ENCODE measurements at places on chromosomes 2 and 18.
A peak's percentile ranks its signal among the peaks of the same experiment; 100 is the strongest.

DNA sequence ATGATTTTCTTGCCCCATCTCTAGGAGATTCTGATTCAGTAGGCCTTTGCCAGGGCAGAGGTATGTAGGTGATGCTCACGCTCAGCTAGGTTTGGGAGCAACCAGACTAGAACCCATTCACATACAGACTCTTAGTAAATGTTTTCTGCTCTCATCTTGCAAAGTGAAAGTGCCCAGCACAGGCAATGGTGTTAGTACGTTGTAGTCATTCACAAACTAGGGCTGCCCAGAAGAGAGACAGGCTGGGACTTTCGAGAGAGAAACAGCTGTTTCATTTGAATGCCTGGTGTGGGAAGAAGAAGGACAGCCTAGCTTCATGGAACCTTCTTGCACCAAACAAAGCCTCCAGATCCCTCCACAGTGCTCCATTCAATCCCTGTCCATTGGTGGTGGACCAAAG is 19.4 kb downstream of the DDX18 start:
- DNase-seq = no peak

DNA sequence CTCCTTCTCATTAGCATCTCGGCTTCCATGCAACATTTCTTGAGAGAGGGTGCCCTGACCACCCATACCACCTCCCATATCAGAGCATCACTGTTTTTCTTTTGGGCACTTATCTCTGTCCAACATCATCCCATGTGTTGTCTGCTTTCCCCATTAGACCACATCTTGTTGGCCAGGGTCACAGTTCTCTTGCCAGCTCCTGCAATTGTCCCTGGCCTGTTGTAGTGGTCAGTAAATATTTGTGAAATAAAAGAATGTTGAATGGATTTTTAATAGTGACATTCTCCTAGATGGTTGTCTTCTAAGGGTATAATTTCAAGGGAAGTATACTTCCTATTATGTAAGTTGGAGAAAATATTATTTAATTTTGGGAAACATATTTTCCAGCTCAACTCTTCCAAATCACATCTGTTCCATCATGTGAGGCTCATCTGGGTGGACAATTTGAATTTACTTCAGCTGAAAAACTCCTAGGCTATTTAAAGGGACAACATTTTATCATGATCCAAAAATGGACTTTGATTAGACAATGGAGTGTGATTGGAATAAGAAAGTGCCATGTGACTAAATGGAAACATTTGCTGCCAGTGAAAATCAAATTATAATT is 83.0 kb downstream of the MOGAT1 start:
- DNase-seq = no peak

- peak; percentile 14 for DNase-seq
Observed at GRCh38 chr2:182548031-182548950, 121.5 kb upstream of the PDE1A start.

DNA sequence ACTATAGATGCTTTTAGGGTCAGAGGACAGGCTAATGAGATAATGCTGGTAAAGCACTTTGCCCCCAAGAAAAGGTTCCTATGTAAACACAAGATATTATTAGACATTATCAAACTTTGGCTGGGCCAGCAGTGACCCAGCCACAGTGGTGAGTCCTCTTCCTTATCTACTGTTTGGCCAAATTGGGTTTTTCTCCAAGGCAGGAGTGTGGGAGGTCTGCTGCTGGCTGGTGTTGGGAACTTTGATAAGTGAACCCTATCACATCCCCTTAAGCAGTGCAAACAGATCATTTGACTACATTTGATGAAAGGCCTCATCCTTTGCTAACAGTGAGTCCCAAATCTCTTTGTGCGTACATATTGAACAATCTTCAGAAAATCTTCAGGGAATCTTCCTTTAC is 16.2 kb downstream of the FZD7 start:
- no peak for DNase-seq

GRCh38 chr2:208266936-208267335 is 881 bp downstream of the PIKFYVE start:
- DNase-seq = peak; percentile 11

DNA sequence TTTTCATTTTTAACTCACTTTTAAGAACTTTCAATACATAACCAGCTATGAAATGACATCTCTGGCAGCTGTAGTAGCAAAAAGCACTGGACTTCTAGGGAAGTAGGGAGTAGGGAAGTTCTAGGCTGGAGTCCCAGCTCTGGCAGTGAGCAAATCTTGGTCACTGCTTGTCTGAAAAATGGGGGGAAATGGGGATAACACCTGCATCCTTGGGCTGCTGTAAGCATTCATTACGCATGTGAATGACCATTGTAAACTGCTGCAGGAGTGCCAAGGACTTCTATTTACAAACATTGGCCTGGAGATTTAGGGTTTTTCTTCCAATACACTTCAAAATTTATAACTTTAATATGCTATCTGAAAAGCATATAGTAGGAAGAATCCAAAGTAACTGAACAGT is 972 bp upstream of the MPP4 start:
- peak; percentile 14 for DNase-seq

DNA sequence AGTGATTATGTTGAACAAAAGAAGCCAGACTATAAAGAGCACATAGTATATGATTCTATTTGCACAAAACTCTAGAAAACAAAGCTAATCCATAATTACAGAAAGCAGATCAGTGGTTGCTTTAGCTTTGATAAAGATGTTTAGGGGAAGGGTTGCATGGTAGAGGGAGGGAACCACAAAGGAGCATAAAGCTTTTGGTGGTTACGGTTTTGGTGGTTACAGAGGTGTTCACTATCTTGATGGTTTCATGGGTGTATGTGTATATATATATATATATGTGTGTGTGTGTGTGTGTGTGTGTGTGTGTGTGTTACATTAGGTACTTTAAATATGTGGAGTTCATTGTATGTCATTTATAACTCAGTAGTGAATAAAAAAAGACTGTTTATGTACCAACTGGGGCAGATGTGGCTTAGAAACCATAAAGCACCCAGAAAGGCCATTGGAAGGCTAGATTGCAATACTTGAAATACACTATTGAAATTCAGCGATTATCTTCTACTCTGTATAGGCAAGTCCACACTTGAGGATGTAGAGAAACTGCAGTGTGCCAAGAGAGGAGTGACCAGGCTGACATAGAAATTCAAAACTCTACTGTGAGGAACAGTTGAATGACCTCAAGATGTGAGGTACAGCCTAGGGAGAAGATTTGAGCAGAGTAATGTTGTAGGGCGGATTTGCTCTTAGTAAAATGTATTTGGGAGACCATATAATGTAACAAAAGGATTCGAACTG is 60.6 kb downstream of the CAB39 start:
- DNase-seq = no peak

DNA sequence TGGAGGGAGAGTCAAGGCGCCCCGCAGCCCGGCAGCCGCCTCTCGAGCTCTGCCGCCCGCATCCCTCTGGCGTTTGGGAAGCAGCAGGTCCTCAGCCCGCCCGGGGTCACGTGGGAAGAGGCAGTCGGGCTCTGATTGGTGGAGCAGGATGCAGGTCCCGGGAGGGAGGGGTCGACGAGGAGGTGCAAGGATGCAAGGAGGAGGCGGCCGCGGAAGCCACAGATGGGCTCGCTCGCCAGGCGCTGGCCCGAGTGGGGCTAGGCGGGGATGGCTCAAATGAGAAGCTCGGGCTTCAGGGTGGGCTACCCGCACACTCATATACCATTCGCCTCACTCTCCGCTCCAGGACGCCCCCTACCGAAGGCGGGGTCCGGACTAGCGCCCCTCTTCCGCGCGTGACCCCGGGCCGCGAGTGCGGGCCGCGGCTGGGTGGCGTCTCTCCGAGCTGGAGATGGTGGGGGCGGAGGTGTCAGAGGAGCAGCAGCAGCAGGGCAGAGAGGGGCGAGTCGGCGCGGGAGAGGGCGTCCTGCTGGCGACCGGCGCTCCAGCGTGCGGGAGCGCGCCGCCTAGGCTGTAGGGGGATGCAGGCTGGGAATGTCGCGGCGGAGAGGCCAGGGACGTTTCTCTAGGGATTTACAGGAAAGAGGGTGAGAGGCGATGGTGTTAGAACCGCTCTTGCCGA is at the start of gene TMEFF2:
TMEFF2 (minus strand) TSS at position 68 of the 682 bp plus-strand sequence. CDS start 409 bp downstream, outside the sequence.
- peak; percentile 80 for DNase-seq

DNA sequence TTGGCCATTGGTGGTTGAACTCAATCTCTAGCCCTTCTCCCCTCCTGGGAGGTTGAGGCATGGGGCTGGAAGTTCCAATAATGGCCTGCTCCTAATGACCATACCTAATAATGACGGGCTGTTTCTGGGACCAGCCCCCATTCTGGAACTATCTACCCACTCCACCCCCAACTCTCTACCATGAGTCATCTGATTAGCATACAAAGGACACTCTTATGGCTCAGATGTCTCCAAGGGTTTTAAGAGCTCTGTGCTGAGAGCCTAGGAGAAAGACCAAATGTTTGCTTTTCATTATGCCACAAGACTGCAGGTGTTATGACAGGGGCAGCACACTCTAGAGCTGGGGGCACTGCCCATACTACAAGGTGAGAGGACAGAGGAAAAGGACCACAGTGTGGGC is 137.0 kb upstream of the NCKAP5 start:
- DNase-seq = no peak

- no peak for DNase-seq
Observed at GRCh38 chr18:3547891-3548615, 98.1 kb downstream of the TGIF1 start.

- no peak for DNase-seq
Observed at GRCh38 chr2:120612931-120613330, 122.7 kb upstream of the GLI2 start.

DNA sequence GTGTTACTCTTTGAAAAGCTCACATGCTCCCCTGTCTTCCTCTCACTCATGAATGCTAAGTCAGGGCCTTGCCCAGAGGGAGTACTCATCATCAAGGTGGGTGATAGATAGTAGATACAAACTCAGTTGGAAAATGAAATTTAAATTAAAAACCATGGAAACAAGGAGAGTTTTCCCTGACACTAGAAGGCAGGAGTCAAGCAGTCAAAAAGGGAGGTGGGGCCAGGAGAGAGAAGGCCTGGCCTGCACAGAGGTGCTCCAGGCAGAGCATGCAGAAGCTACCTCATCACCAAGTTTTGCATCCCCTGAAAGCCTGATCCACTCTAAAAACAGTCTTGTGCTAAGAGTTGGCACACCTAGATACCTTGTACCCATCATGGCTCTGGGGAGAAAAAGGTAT is 143.7 kb downstream of the MYO5B start:
- DNase-seq = peak; percentile 9
